ENCODE measurements at places on chromosomes 2 and 18.

- DNase-seq, result no peak
Observed at GRCh38 chr2:160028431-160029269, 33.8 kb downstream of the PLA2R1 start.

DNA sequence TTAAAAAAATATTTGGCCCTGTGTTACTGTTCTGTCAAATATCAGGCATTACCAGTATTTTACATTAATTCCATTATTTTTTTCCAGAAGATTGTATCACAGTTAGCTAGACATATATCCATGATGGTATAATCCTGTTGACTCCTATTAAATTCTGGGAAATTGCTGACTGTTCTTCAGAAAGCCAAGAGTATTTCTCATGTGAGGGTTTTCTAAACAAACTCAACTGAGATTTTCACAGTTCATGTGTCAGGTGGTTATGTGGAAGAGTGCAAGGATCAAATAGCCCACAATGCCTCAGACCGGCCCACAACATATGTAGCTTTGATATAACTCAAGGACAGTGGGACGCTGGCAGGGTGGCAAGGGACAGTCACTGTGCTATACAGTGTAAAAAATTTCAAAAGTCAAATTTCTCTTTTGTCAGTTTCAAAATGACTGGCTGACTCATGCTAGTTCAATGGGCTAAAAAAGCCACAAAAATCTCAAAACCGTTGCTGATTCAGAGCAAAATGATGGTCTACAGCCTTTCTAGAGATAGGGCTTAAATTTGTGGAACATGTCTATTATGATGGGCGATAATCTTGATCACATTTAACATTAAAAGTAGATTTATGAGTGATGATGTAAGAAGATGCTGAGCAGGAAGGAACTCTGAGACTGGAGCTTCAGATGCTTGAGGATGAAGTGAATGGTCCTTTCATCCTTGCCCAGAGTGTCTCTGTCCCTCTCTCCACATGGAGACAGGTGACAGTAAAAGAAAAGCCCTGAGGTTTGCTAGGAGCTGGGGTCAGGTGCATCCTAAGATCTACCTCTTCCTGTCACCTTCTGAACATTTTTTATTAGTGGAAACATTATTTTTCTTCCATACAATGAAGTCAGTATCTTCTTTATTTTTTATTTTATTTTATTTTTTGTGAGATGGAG, 175.8 kb upstream of the PIEZO2 start:
- no peak for DNase-seq

GRCh38 chr18:75334869-75335268, 92.6 kb downstream of the SMIM21 start:
- no peak for DNase-seq

DNA sequence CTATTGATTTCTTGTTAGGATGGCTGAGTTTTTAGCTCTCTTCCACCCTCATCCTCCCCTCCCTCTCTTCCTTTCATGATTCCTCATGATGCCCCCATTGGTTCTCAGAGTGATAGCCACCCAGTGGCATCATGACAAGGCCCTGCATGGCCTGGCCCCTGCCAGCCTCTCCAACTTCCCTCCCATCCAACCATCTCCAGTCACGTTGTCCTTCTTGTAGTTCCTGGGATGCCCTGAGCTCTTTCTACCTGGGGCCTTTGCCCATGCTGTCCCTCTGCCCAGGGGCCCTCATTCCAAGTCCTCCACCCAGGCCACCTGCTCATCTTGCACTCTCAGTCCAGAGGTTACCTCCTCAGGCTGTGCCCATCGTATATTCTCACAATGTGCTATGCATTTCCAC, 247.5 kb downstream of the TFCP2L1 start:
- DNase-seq, result no peak

DNA sequence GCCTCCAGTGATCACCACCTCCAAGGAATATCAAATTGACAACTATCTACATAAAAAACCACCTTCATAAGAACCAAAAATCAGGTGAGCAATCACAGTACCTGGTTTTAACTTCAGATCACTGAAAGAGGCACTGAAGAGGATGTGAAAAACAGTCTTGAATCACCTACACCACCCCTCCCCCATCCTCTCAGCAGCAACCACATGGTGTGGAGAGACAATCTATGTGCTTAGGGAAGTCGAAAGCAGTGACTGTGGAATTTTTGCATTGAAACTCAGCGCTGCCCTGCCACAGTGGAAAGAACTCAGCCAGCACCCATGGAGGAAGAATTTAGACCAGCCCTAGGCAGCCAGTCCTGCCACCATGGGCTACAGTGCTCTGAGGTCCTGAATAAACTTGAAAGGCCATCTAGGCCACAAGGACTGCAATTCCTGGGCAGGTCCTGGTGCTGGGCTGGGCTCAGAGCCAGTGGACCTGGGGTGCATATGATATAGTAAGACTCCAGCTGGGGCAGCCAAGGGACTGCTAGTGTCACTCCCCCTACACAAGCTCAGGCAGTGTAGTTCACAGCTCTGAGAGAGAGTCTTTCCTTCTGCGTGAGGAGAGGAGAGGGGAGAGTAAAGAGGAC, 75.6 kb downstream of the ATL2 start:
- DNase-seq, result no peak

DNA sequence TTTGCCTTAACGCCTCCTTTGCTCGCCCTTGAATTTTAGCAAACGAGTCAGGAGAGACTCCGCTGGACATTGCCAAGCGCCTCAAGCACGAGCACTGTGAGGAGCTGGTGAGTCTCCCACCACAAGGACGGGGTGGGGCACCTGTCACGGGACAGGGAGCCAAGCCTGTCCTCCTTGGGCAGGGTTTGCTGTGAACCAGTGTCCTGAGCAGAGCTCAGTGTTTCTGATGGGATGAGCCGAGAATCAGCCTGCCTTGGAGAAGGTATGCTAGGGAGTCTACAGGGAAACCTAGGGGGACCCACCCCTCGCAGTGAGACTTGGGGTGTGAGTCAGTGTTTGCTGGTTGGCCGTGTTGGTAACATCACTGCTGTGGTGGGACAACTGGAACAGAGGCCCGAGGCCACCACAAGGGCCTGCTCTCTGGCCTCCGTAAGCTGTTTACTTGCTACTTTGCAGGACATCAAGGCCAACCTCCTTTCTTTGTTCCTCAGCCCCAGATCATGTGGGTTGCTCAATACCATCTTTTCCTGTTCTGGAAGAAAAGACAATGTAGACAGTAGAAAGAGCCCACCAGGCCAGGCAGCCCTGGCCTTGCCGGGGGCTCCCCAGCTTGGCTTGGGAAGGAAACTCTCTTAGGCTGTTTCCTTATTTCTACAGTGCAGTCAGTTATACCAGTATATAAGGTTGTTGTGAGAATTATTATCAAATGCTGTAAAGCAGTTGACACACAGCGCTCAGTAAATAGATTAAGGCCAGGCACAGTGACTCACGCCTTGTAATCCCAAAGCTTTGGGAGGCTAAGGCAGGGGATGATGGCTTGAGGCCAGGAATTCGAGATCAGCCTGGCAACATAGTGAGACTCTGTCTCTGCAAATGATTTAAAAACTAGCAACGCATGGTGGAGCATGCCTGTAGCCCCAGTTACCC, 42.4 kb downstream of the ITGB1BP1 start:
- no peak for DNase-seq

All from activated T-cell treated with anti-CD3 and anti-CD28 coated beads, Interleukin-2, amount 50 U/mL, for 1 hour (primary cell).